HFFc6 (cell line): ENCODE measurements at places on chromosomes 6 and 20.

DNA sequence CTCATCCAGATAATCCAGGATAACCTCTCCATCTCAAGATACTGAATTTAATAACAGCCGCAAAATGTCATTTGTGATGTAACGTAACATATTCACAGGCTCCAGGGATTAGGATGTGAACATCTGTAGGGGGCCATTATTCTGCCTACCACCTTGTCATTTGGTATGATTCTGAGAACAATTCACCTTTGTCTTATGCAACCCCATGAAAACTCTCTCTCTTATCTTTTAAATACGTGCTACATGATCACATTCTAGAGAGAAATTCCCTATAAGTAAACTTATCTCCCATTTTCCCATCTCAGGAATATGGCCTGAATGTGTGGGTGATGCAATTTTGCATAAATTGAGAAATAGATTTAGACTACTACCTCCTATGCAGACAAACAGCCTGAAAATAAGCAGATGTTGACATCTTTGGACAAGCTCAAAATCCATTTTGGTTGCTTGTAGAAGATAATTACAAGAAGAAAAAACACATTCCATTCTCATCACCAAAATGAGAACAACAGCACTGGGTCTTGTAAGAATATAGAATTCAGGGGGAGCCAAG lies 255.4 kb upstream of the STXBP5 start:
- H3K4me1 ChIP-seq = no peaks in the 10 kb centered on the region
- no peak for DNase-seq
- no peak overlapping the region for H3K4me3 ChIP-seq

DNA sequence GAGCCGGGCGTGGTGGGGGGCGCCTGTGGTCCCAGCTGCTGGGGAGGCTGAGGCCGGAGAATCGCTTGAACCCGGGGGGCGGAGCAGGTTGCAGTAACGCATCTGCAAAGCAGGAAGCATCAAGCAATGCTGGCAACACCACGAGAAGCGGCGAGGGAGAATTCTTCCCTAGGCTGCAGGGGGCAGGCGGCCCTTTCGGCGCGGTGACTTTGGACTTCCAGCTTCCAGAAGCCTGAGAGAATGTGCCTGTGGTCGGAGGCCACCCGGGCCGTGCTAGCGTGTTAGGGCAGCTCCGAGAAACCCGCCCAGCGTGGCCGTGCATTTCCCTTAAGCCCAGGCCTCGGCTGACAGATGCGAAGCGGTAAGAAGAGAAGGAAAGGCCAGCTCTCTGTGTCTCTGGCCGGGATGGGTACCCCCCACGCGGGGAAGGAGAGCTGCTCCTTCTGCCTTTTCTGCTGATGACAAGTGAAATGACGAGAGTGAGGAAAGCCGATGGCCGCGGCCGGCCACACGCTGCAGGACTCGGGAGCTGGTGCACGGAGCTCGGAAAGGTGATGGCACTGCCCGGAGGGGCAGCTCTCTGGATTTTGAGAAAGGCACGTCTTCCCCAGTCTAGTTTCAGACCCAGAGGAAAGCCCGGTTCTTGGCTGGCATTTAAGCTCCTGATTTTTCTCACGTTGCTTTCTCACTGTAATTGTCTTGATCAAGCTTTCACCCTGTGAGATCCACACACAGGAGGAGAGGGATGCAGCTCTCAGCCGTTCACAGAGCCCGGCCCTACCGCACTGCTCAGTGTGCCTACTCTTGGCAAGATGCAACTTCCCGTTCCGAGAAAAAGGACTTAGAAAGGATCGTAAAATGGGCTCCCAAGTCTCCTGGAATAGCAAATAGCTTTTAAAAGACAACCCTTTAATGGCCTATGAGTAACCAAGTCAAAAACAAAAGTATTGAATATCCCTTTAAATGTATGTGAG lies 68.3 kb upstream of the EXOC2 start:
- H3K36me3 ChIP-seq = no peaks in the 10 kb centered on the region
- no peak for DNase-seq
- H3K4me1 ChIP-seq = peaks cover 15% of the 10 kb centered on the region
- peaks cover 13% of the 10 kb centered on the region for H3K27me3 ChIP-seq

DNA sequence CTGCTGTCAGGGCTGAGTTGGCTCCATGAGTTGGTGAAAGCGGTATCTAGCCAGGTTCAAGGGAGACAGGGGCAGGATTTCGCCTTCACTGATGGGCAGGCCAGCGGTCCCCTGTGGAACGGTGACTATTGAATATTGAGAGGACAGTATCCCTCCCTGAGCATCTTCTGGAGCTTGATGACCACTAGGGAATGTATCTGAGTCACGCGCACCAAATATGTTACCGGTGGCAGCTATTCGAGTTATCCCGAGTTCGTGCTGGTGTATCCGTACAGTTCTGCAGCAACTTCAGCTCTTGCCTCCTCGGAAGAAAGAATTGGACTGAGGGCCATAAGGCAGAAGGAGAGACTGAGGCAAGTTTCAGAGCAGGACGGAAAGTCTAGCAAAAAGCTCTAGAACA lies 24.8 kb downstream of the MTHFD1L start:
- no peak overlapping the region for H3K27ac ChIP-seq
- H3K4me1 ChIP-seq = peaks cover 32% of the 10 kb centered on the region
- no peaks in the 10 kb centered on the region; the same call in 1 of the 2 replicates for H3K27me3 ChIP-seq
- no peak for DNase-seq
- no peak overlapping the region for H3K4me3 ChIP-seq

GRCh38 chr6:56897789-56898529 lies 56.9 kb upstream of the BEND6 start:
- H3K36me3 ChIP-seq = peaks cover 36% of the 10 kb centered on the region
- no peak for DNase-seq
- H3K27me3 ChIP-seq = no peaks in the 10 kb centered on the region
- H3K27ac ChIP-seq = peak overlapping the region; percentile 69

GRCh38 chr20:63908008-63908682 lies 13.2 kb downstream of the DNAJC5 start:
- peaks cover 22% of the 10 kb centered on the region for H3K4me1 ChIP-seq
- no peak overlapping the region for H3K4me3 ChIP-seq
- no peak for DNase-seq
- peaks cover 7% of the 10 kb centered on the region for H3K36me3 ChIP-seq
- no peak overlapping the region for H3K27ac ChIP-seq
- no peaks in the 10 kb centered on the region; the same call in 1 of the 2 replicates for H3K27me3 ChIP-seq

- peaks cover 17% of the 10 kb centered on the region for H3K36me3 ChIP-seq
- H3K27me3 ChIP-seq = no peaks in the 10 kb centered on the region; the same call in none of the 2 replicates
- peaks cover 69% of the 10 kb centered on the region for H3K4me1 ChIP-seq
- peak overlapping the region; percentile 78 for H3K4me3 ChIP-seq
These were observed 2.7 kb upstream of the RBM24 start for GRCh38 chr6:17278289-17279063.

GRCh38 chr6:39195792-39196385 lies 33.4 kb downstream of the KCNK5 start:
- 0 out of 2 replicates have a peak, but pooled peaks cover 4% of the 10 kb centered on the region for H3K36me3 ChIP-seq
- H3K4me1 ChIP-seq = no peaks in the 10 kb centered on the region
- H3K27me3 ChIP-seq = no peaks in the 10 kb centered on the region
- no peak overlapping the region for H3K27ac ChIP-seq

DNA sequence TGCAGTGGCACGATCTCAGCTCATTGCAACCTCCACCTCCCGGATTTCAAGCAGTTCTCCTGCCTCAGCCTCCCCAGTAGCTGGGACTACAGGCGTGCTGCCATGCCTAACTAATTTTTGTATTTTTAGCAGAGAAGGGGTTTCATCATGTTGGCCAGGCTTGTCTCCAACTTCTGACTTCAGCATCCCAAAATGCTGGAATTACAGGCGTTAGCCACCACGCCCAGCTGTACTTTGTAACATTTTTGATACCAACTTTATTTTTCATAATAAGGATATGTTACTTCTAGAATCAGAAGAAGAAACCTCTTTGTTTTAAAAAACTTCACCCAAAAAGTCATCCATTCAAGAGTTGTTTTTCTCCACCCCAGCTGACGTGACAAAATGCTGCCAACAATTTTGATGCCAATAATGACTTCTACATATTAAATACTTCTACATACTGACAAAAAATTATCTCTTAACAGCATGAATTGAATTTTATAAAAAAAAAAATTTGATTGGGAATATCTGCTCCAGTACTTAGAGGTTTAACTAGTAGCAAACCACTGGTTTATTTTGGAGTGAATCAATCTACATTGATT lies 22.5 kb upstream of the PRIM2 start:
- no peak overlapping the region for H3K4me3 ChIP-seq
- no peak overlapping the region for H3K27ac ChIP-seq
- H3K27me3 ChIP-seq = peaks cover 5% of the 10 kb centered on the region; the same call in 1 of the 2 replicates
- H3K4me1 ChIP-seq = peaks cover 6% of the 10 kb centered on the region

DNA sequence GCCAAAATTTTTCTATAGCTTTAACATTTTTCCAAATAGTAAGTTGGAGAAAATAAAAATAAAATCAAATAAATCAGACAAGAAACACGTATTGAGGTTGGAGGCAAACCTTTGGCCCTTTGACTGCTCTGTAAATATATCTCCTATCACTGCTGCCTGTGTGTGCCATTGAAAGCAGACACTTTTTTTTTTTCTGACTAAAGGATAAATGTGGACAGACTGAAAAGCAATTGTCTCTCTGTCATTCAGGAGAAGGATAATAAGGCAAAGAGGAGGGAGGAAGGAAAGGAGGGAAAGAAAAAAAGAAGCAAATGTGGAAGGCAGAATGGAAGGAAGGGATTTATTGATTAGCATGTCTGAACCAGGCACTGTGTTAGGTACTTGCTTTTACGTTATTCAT lies 85.2 kb upstream of the SULF2 start:
- H3K36me3 ChIP-seq = no peaks in the 10 kb centered on the region
- H3K27ac ChIP-seq = no peak overlapping the region
- no peaks in the 10 kb centered on the region for H3K4me1 ChIP-seq
- no peak overlapping the region for H3K4me3 ChIP-seq
- H3K27me3 ChIP-seq = peaks cover 12% of the 10 kb centered on the region

DNA sequence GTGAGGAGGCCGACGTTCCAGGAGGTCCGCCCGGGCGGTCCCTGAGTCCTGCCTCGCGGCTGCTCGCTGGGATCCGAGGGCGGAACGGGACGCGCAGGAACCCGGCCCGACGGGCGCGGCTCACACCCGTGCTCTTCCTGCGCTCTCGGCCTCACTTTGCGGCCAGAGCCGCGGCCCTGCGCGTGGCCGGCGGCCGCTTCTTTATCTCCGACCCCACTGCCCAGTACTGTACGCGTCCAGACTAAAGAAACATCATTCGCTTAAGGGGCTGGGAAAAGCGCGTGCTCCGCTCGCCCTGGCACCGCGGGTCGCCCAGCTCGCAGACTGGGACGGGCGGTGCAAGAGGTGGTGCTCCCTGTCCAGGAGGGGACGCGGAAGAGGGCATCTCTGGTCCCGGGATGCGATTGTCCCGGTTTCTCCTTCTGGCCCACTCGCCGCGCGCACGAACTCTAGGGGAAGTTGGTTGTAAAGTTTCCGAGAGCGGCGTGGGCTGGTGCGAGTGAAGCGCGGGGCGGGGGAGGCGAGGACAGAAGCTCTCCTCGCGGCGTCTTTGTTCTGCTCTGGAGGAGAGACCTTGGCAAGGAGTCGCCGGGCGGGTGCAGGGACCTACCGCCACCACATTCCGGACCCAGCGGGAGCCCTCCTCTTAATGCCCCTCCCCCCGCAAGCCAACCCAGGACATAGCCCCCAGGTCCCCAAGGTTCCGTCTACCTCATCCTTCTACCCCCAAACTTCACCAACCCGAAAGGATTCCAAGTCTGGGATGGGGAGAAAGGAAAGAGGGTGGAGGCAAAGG lies 71.0 kb downstream of the SOX4 start:
- DNase-seq = no peak
- peaks cover 4% of the 10 kb centered on the region; the same call in 1 of the 2 replicates for H3K36me3 ChIP-seq
- peaks cover 28% of the 10 kb centered on the region for H3K4me1 ChIP-seq

DNA sequence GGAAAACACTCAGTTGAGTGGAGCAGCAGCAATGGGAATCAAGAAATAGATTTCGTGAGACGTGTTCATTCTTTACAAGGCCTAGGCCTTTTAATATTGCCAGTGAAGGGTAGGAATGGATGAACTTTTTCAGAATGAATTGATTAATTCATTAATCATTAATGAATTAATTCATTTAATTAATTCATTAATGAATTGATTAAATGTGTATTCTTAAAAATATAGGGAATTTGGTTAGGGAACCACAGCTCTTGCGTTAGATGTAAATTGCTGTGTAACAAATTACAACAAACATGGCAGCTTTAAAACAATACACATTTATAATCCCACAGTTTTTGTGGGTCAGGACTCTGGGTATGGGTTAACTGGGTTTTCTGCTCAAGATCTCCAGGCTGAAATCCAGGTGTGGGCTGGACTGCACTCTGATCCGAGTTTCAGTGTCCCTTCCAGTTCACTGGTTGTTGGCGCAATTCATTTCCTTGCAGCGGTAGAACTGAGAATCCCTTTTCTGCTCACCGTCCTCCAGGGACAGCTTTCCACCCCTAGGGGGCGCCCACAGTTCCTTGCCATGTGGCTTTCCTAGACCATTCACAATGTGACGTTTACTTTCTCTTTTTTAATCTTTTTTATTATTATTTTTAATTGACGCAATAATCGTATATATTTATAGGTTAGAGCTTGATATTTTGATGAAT lies 32.8 kb upstream of the BCAS1 start:
- DNase-seq = peak; percentile 68
- no peaks in the 10 kb centered on the region; the same call in none of the 2 replicates for H3K27me3 ChIP-seq
- no peak overlapping the region for H3K27ac ChIP-seq
- H3K4me3 ChIP-seq = peak overlapping the region; percentile 54
- H3K4me1 ChIP-seq = peaks cover 18% of the 10 kb centered on the region

- no peak overlapping the region for H3K4me3 ChIP-seq
- H3K27ac ChIP-seq = no peak overlapping the region
- no peak for DNase-seq
- H3K4me1 ChIP-seq = no peaks in the 10 kb centered on the region
These were observed 328.8 kb downstream of the PHF3 start for GRCh38 chr6:63964366-63964765.

DNA sequence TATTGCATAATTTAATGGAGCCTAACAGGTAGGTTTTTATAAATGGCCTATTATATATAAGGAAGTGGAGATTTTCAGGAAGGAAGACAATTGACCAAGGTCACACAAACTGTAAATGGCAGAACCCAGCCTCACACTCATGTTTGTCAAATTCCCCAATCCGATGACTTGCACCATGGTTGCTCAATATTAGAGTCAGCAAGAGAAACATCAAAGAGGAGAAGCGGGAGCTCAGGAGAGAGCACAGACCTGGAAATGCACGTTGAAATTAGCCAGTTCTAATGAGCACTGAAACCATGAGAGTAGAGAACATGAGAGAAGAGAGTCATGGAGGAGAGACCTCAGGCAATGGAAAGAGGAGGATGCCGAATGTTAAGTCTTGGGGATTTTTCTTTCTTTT lies 13.5 kb upstream of the MLIP start:
- H3K27ac ChIP-seq = no peak overlapping the region
- H3K4me3 ChIP-seq = no peak overlapping the region
- H3K36me3 ChIP-seq = no peaks in the 10 kb centered on the region
- DNase-seq = no peak
- no peaks in the 10 kb centered on the region for H3K4me1 ChIP-seq

- peaks cover 4% of the 10 kb centered on the region; the same call in 1 of the 2 replicates for H3K36me3 ChIP-seq
- DNase-seq = no peak
- no peak overlapping the region for H3K4me3 ChIP-seq
- H3K27me3 ChIP-seq = no peaks in the 10 kb centered on the region
- H3K27ac ChIP-seq = no peak overlapping the region
- H3K4me1 ChIP-seq = peaks cover 15% of the 10 kb centered on the region
These were observed 67.2 kb downstream of the DTNBP1 start for GRCh38 chr6:15595461-15596173.
